ENCODE measurements at places on chromosomes 12 and 14. TPM values are rescaled to one million over a fixed set of nuclear protein-coding genes. Genes with fewer than 3 reads are reported as not detected.

- peaks cover 4% of the 10 kb centered on the region for H3K36me3 ChIP-seq
- peaks cover 10% of the 10 kb centered on the region for H3K4me1 ChIP-seq
- no peak overlapping the region for H3K27ac ChIP-seq
- H3K27me3 ChIP-seq = no peaks in the 10 kb centered on the region
- H3K4me3 ChIP-seq = no peak overlapping the region
Observed at GRCh38 chr12:50647031-50647430, 116.9 kb upstream of the ATF1 start.

DNA sequence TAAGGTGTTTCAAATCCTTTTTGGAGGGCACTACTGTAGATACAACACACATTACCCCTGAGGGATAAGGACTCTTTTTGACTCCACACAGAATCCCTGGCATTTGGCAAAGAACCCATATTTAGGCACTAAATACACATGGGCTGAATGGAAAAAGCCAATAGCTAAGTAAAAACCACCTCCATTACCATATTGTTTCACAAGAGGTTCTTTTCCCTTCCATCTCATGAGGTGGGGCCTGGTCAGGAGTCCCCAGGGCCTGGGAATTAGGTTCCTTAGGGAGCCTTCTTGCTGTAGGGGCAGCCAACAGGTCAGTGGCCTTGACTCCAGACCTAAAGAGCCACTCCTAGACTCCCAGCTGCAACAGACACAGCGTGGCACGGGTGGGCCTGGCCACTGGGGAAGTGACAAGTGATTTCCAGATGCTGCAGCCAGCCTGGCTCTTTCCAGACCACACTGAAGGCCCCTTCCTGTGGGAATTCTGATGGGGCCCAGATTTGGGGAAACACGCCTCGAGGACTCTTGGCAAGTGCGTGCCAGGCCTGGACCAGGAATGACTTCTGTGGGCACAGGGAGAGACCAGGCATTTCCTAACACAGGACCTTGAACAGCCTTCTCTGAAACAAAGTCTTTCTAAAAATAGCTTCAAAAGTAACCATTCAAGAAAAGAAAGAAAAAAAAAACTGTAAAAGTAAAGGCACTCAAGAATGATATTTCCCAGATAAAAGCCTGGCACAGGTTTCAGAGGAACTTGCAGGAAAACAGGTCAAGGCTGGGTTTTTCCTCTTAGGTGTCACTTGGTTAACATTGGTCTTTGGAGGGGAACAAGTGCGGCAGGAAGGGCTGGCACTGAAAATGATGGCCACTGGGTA, 18.1 kb downstream of the SSH1 start:
- H3K4me3 ChIP-seq = peak overlapping the region; percentile 63
- H3K36me3 ChIP-seq = no peaks in the 10 kb centered on the region
- H3K27ac ChIP-seq = peak overlapping the region; percentile 4
- H3K4me1 ChIP-seq = peaks cover 20% of the 10 kb centered on the region
- DNase-seq = no peak

- peaks cover 22% of the 10 kb centered on the region for H3K4me1 ChIP-seq
- H3K27me3 ChIP-seq = no peaks in the 10 kb centered on the region
- H3K36me3 ChIP-seq = peaks cover 4% of the 10 kb centered on the region
Observed at GRCh38 chr12:124797321-124797720, 66.3 kb downstream of the SCARB1 start.

DNA sequence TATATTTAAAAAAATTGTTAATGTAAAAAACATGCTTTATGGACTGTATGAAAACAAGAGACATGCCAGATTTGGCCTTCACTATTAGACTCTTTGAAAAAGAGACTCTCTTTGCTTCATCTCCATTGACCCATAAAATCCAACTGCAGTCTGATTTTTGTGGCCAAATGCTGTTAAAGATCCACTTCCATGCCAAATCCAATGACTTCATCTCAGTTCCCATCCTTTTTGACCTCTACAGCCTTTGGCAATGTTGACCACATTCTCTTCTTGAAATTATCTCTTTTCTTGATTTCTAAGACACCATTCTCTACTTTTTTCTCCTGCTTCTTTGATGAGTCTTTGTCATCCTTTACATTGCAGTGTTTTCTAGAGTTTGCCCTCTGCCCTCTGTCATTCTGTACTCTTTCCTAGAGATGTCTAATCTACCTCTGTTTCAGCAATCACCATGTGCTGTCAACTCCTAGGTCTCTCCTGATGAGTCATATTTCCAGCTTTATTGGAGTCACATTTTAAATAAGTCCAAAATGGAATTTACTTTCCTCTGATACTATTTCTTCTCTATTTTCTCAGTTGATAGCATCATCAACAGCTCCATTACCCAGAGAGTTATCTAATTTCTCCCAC, 2.4 kb downstream of the TMPRSS12 start:
- peaks cover 18% of the 10 kb centered on the region for H3K27me3 ChIP-seq
- H3K4me1 ChIP-seq = no peaks in the 10 kb centered on the region
- peaks cover 5% of the 10 kb centered on the region for H3K36me3 ChIP-seq
- no peak overlapping the region for H3K27ac ChIP-seq
- H3K4me3 ChIP-seq = no peak overlapping the region
- DNase-seq = no peak

- H3K36me3 ChIP-seq = no peaks in the 10 kb centered on the region
- no peak overlapping the region for H3K4me3 ChIP-seq
- no peak for DNase-seq
- H3K4me1 ChIP-seq = no peaks in the 10 kb centered on the region
- peaks cover 6% of the 10 kb centered on the region for H3K27me3 ChIP-seq
Observed at GRCh38 chr12:107359382-107359781, 266.0 kb upstream of the CRY1 start.

DNA sequence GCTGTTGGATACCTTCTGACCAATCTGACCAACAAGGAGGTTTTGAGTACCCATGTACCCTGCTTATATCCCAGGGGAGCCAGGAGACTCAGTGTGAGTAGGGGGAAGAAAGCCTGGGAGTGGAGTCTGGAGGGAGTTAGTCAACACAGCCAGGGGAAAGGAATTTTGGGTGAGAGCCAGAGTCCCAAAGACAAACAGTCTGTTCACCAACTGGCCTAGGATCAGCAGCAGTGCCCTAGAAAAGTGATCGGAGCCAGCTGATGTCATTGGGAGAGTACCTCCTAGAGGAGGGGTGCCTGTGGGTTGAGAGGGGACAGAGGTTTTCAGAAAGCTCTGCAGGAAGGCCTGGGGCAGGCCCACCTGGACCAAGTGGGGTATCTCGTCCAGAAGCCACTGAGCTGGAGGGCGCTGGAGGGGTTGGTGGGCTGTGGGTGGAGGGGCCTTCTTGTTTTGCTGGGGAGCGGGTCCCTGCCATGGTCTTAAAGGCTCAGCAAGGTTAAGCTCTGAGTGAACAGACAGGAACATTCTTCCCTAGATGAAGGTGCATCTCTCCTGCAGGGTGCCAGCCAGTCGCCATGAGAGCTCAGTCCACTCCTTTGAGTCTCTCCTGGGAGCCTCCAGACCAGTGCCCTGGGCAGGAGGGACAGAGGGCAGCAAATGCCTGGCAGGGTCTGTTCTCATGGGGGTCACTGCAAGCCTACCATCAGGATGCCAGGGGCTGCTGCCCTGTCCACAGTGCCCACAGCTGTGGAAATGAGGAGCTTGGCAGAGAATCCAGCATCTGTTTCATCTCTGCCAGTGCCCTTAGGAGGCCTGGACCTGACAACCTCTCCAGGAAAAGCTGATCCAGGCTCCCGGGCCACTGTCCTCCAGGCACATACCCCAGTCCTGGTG, 63.6 kb downstream of the CHGA start:
- H3K4me3 ChIP-seq = no peak overlapping the region
- H3K4me1 ChIP-seq = no peaks in the 10 kb centered on the region
- peaks cover 24% of the 10 kb centered on the region for H3K36me3 ChIP-seq
- no peaks in the 10 kb centered on the region for H3K27me3 ChIP-seq
- no peak overlapping the region for H3K27ac ChIP-seq

DNA sequence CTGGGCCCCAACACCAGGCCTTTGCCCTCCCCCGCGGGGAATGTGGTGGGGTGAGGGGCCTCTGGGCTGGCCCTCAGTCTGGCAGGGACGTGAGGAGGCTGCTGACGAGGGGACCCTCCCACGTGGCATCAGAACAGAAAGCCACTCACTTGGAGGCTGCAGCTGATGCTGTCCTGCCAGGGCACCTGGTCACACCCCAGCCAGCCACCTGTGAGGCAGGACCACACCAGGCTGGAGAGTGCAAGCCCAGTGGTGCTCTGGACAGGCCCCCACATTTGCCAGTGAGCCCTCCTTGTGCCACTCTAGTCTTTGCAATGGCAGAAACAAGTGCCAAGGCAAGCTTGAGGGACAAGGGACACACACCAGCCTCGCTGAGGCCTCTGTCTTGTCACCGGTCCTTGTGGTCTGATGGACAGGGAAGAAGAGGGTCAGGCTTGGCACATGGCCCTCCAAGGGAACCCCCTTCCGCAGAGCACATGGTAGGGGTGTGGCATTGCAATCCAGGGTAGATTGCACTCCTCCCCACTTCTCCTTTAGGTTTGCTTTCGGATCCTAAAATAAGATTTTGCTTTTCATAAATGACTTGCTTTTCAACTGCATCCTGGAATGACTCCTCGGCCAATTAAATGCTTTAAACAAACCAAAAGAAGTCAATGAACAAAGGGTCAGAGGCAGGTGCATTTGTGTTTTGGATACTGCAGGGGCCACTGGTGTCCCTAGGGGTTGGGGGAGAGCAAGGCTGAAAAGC, 53.7 kb downstream of the CCDC88C start:
- H3K4me3 ChIP-seq = peak overlapping the region; percentile 70
- peak overlapping the region; percentile 96 for H3K27ac ChIP-seq
- H3K27me3 ChIP-seq = no peaks in the 10 kb centered on the region
- peak; percentile 73 for DNase-seq

DNA sequence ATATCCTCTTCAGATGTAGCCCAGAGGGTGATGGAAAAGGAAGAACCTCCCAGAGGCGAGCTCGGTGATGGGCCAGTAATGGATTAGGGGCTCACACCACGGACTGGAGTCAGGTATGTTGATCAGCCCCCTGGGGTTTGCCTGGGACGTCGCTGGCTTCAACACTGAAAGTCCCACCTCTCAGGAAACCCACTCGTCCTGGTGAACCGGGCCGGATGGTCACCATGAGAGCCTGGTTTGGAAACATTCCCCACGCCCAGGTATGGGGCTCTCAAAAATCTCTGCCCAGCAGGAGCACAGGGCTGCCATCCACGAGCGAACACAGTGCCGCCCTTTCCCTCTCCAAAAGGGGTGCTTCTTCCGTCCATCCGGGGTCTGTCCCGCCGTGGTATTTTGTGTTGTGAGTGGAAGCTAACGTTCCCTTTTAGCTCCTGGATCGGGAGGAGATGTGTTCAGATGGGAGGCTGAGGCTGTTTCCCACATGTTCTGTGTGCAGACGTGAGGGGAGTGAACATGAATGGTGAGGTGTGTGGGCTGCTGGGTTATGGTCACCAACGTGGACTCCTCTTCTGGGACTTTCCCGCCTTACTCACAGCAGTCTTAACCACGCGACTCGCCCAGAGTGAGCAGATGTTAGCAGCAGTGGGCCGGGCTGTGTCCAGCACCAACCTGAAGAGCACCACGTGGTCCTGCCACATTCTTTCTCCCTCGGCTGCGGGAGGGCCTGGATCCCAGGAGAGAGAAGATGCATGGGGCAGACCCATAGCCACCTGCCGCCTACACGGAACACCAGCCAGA, 139.2 kb downstream of the KIF26A start:
- no peak overlapping the region for H3K4me3 ChIP-seq
- no peaks in the 10 kb centered on the region for H3K4me1 ChIP-seq
- no peak overlapping the region for H3K27ac ChIP-seq
- peaks cover 37% of the 10 kb centered on the region for H3K27me3 ChIP-seq
- no peak for DNase-seq
- no peaks in the 10 kb centered on the region for H3K36me3 ChIP-seq

- H3K4me3 ChIP-seq = no peak overlapping the region
- no peak overlapping the region for H3K27ac ChIP-seq
- DNase-seq = no peak
- peaks cover 20% of the 10 kb centered on the region for H3K4me1 ChIP-seq
- no peaks in the 10 kb centered on the region for H3K36me3 ChIP-seq
Observed at GRCh38 chr14:77238356-77238755, 32.6 kb downstream of the NGB start.

- no peak for DNase-seq
- no peak overlapping the region for H3K27ac ChIP-seq
- H3K4me3 ChIP-seq = no peak overlapping the region
- H3K36me3 ChIP-seq = no peaks in the 10 kb centered on the region
- no peaks in the 10 kb centered on the region for H3K27me3 ChIP-seq
Observed at GRCh38 chr14:38329246-38329645, 73.4 kb upstream of the CLEC14A start.

- no peak for DNase-seq
- no peaks in the 10 kb centered on the region for H3K27me3 ChIP-seq
- no peak overlapping the region for H3K27ac ChIP-seq
- H3K4me1 ChIP-seq = no peaks in the 10 kb centered on the region
- H3K36me3 ChIP-seq = no peaks in the 10 kb centered on the region
Observed at GRCh38 chr14:79333198-79333546, 878.1 kb downstream of the DIO2 start.

- H3K4me3 ChIP-seq = no peak overlapping the region
- H3K27me3 ChIP-seq = peaks cover 3% of the 10 kb centered on the region
Observed at GRCh38 chr14:97976861-97977260, 1179.7 kb downstream of the VRK1 start.

Gene LRP1-AS
- not detected for polyA plus RNA-seq

Gene IQSEC3
- not detected for polyA plus RNA-seq

Gene BHLHE41
- not detected for polyA plus RNA-seq

Gene TRHDE
- not detected for polyA plus RNA-seq

Gene SLC17A8
- polyA plus RNA-seq = not detected

Gene AKAP3
- 5.4 TPM for polyA plus RNA-seq
